Aorta (tissue), 5 donors: ENCODE measurements at places on chromosomes 11 and 22. TPM values are rescaled to one million over a fixed set of nuclear protein-coding genes. Genes with fewer than 3 reads are reported as not detected.
A peak's percentile ranks its signal among the peaks of the same experiment; 100 is the strongest.

GRCh38 chr11:87180742-87181141, 143.0 kb downstream of the TMEM135 start:
- no peaks in the 10 kb centered on the region for H3K4me1 ChIP-seq
- H3K27me3 ChIP-seq: no peaks in the 10 kb centered on the region
- no peak overlapping the region for H3K4me3 ChIP-seq
- DNase-seq: no peak
- H3K36me3 ChIP-seq: no peaks in the 10 kb centered on the region
- H3K27ac ChIP-seq: no peak overlapping the region

DNA sequence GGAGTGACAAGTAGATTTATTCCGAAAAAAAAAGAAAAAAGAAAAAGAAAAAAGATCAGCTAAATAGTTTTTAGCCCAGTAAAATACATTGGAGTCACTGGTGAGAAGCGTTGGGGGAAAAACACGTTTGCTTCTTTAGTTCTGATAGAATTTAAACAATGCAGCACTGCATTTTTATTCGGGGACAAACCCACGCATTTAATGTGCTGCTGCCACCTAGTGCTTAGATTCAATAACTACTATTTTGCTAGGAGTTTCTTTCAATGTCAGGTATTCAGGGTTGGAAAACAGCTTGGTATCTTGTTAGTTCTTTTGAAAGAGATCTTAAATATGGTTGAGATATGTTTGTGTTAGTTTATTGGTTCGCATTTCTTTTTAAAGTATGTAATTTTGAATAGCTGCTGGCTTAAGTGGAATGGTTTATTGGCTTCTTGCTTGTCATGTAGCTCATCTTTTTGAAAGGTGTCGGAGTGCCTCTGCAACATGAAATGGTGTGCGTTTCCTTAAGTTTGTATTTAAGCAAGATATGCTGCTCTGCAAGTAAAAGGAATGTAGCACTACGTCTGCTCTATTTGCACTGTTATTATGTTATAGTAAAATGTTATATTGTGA, 41.9 kb downstream of the SVIP start:
- no peaks in the 10 kb centered on the region for H3K27me3 ChIP-seq
- no peak overlapping the region for H3K27ac ChIP-seq
- no peak overlapping the region for H3K4me3 ChIP-seq
- no peak for DNase-seq
- H3K4me1 ChIP-seq: no peaks in the 10 kb centered on the region

DNA sequence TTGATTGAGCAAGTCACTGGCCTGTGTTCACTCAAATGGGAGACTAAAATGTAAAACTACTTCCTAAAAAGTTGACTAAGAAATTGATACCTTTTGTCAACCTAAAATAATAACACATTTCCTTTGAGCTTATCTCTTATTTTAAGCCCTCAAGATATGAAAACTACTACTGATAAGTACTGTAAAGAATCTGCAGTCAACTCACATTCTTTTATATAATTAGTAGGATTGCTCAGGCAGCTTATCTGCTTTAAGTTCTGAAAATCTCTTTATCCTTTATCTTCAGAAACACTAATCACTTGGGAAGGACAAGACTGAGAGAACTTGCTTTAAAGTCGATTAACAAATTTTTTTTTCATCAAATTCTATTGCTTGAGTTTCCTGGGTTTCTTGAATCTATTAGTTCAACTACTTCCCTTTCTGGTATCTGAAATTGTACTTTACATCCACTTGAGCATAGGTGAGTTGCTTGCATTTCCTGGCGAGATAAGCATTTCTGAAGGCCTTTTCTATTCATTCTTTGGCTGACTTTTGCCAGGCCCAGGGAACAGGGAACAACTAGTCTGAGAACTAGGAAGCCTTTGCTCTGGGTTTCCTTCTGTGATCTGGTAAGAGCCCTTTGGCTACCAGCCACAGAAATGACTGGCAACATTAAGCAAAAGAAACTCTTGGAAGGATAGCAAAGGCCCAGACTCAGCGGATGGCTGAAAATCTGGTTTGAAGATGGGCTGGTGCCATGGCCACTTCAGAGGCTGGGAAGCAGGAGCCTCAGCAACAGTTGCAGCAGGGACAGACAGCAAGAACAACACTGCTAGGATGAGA, 19.3 kb upstream of the CSRP3 start:
- no peaks in the 10 kb centered on the region for H3K27me3 ChIP-seq
- H3K36me3 ChIP-seq: no peaks in the 10 kb centered on the region
- no peak overlapping the region for H3K4me3 ChIP-seq
- no peak for DNase-seq
- no peak overlapping the region for H3K27ac ChIP-seq

GRCh38 chr11:77411717-77412441, 62.0 kb downstream of the PAK1 start:
- H3K4me1 ChIP-seq: no peaks in the 10 kb centered on the region
- H3K27me3 ChIP-seq: no peaks in the 10 kb centered on the region
- peak; percentile 96 for DNase-seq
- H3K27ac ChIP-seq: no peak overlapping the region

GRCh38 chr22:39024519-39025308, 3.8 kb downstream of the APOBEC3D start:
- no peak for DNase-seq
- no peak overlapping the region for H3K27ac ChIP-seq
- no peaks in the 10 kb centered on the region for H3K4me1 ChIP-seq
- no peak overlapping the region for H3K4me3 ChIP-seq
- H3K27me3 ChIP-seq: no peaks in the 10 kb centered on the region

DNA sequence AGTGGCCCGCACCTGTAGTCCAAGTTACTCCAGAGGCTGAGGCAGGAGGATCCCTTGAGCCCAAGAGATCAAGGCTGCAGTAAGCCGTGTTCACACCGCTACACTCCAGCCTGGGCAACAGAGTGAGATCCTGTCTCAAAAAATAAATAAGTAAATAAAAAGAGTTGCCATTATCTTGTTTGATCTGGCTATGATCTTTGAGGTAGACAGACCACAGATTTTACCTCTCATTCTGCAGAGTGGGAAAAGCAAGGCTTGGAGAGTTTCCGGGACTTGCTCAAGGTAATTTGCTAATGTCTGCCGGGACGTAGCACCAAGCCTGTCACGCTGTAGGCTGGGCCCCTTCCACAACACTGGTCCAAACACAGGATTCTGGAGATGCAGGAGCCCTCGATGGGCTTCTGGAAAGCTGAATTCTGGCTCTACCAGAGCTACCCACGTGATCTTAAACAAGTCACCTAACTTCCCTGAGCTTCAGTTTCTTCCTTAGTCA, 6.8 kb downstream of the GRAP2 start:
- no peak overlapping the region for H3K4me3 ChIP-seq
- DNase-seq: no peak
- H3K27me3 ChIP-seq: no peaks in the 10 kb centered on the region
- H3K36me3 ChIP-seq: no peaks in the 10 kb centered on the region
- no peaks in the 10 kb centered on the region for H3K4me1 ChIP-seq

- no peak for DNase-seq
- H3K27me3 ChIP-seq: no peaks in the 10 kb centered on the region
- H3K27ac ChIP-seq: peak overlapping the region; percentile 17
These were observed 80.0 kb downstream of the CD44 start for GRCh38 chr11:35218956-35219355.

- no peaks in the 10 kb centered on the region for H3K27me3 ChIP-seq
- H3K4me1 ChIP-seq: no peaks in the 10 kb centered on the region
- DNase-seq: no peak
- no peak overlapping the region for H3K4me3 ChIP-seq
- H3K36me3 ChIP-seq: no peaks in the 10 kb centered on the region
- H3K27ac ChIP-seq: no peak overlapping the region
These were observed 834.5 kb downstream of the FAM181B start for GRCh38 chr11:81899156-81899555.

OR56A4 gene
- not detected for total RNA-seq
